ENCODE measurements at places on chromosomes 4 and X.

GRCh38 chrX:70509078-70509477 lies 64.4 kb downstream of the DLG3 start:
- DNase-seq, result no peak

GRCh38 chr4:145867406-145867805 lies 71.2 kb downstream of the ZNF827 start:
- no peak for DNase-seq

DNA sequence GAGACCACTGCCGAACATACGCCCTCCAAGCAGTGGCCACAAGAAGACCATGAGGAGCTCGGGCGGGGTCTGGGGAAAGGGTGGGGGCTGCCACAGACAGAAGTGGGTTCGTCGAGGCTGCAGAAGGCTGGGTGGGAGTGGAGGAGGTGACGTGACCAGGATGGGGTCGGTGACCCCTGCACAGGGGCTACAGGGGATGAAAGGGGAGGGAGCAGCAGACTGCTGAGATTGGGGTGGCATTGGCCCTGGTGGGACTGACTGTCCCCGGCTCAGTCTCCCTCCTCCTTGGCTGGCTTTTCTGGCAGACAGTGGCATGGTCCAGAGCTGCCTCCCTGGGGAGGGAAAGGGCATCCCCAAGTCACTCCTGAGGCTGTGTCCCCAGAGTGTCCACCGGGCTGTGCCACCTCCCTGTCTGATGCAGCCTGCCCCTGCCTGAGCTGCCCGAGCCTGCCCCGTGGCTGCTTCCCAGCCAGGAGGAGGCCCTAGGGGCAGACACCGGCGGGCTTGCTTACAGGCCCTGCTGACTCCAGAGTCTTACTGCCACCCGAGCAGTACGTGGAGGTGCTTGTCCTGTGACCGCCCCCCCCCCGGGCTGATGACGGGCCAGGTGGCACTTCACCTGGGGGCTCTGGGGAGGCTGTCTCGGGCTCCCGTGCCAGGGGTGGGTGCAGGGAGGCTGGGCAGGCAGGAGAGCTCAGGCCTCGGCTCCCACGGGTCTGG lies 7.2 kb downstream of the SH3BP2 start:
- DNase-seq, result no peak

DNA sequence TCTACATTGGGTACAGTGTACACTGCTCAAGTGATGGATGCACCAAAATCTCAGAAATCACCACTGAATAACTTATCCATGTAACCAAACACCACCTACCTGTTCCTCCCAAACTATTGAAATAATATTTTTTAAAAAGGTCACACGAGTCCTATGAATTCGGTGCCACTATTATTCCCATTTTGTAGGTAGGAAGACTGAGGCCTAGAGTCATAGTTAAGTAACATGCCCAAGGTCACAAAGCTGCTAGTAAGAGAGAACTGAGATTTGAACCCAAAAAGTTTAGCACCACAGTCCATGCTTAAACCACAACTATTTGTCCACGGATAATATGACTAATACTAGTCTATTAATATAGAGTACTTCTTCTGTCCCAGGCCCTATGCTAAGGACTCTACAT lies 2.7 kb downstream of the ARHGEF6 start:
- DNase-seq, result no peak

GRCh38 chrX:40735325-40736169 lies at the start of gene MED14:
Gene MED14, minus strand, starts transcription at chrX:40735542. Its CDS starts 130 bp downstream, at chrX:40735412.
- peak; percentile 49 for DNase-seq

DNA sequence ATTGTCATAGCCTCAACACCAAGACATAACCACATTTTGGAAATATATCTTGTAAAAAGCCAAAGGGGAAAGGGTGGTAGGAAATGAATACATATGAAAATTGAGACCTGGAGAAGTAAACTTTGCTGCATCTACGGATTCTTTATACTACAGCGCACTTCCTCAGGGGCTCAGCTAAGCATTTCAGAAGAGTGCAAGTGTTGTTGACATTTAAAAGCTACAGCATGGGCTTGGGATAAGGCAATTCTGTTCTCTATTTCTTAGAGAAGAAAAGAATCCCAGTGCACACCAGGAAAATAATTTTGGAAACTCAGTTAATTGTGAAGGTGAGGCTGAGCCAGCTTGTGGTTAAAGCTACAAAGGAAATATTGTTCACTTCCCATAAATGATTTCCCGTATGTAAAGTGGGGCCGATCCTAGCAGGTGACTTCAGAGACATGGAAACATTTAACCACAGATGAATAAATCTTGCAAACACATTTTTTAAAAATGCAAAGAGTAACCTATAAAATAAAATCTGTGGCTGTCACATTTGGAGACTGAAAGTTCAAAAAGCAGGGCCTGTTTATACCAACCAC lies 12.6 kb upstream of the GBA3 start:
- DNase-seq, result no peak

GRCh38 chr4:68997040-68997439 lies 45.4 kb upstream of the UGT2A3 start:
- DNase-seq, result no peak

DNA sequence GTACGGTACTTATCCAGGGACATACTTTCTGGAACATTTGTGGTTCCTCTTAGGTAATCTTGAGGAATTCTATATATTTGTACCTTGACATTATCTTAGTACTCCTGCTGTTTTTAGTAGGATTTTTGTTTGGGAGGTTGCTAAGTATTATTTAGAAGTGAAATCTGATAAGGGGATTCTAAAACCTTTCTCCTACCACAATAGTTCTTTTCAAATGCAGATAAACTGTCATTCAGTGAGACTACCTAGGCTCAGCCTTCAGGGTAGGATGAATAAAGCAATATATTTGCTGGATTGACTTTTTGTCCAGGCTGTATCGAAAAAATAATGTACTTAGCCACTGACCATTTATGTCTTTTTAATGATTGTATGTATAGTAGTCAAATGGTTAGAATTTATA lies 25.4 kb downstream of the DIAPH2 start:
- DNase-seq, result no peak

DNA sequence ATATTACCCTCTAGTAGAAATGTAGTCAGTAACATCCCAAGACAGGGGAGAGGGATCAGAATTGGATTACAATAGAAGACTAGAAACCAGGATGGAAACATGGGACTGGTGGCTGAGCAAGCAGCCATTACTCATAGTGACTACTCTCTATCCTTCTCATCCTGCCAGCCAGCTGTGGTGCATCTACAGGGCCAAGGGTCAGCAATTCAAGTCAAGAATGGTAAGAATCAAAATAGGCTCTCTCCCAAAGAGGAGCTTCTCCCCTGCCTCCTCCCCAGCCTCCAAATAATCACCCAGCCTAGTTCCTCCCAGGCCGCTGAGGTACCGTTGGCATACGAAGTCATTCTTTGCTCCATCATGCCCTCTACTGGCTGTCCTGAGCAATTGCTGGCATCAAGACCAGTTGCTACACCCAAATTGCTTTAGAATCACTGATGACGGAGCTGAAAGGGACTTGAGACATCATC lies 19.4 kb downstream of the AWAT2 start:
- no peak for DNase-seq

DNA sequence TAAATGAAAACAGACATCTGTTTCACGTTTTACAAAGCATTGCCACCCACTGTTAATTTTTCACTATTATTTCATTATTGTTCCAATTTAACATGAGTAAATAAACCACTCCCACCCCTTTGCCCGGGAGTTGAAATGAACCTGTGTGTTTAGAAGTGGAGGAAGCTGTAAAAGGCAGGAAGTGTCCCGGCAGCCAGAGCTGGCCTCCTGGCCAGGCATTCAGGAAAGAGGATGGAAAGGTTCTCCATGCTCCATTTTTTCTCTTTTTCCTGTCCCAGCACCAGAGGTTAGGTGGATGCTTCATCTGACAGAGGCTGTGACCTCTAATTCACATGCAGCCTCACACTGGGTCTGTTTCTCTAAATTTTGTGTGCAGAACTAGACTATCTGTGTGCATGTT lies 55.5 kb upstream of the LNX1 start:
- no peak for DNase-seq

- DNase-seq, result peak; percentile 41
Measured at GRCh38 chr4:89226665-89227574, 80.7 kb downstream of the GPRIN3 start.

DNA sequence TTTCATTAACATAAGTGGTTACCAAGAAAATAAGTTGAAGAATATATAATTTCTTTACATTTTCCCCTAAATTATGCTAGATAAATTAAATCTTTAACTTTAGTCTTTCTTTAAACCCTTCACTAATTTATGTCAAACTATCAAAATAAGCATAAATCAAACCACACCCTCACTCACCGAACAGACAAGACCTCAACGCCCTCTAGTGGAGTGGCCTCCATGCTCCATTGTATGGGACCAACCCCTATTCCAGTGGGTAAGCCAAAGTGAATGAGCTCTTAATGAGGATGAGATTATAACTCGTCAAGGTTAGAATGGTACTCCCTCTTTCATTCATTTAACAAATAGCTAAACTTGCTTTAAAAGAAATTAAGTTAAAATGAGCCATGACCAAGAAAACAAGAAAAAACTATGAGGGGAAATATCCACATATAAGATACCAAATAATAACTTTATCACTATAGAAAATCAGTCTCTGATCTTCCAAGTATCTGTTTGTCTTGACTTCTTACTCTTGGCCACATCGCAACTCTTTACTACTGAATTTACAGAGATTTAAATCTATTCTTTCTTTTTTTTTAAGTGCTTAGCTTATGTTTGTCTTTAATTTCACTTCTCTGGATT lies 15.6 kb upstream of the BBS12 start:
- DNase-seq, result no peak

DNA sequence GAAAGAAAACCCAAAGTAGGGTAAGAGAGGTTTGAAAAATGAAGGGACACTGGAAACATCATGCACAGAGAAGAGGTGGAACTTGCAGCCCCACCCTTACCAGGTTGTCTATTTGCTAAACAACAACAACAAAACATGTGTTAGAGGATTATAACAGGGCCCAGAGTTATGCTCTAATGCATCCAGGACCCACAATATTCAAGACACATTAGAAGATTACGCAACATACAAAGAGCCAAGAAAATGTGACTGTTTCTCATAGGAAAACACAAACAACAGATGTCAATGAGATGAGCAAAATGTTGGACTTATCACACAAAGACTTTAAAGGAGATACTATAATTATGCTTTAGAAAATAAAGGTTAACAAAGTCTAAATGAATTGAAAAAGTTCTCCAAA lies 128.5 kb downstream of the LRBA start:
- no peak for DNase-seq

DNA sequence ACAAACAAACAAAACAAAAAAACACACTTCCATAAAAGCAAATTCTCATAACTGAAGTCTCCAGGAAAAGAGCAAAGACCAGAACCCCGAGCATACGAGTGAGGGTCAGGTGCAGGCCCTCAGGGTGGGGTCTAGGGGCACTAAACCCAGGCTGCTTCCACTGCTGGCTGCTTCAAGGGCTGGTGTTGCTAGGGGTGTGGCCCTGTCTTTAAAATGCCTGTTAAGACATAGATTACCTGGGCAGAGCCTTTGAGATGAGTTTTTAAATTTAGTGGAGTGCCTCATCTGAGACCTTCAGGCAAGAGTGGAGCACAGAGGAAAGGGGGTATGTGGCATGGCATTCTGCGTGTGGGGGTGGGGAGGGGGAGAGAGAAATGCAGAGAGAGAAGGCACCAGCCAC lies 87.0 kb downstream of the FHDC1 start:
- no peak for DNase-seq

DNA sequence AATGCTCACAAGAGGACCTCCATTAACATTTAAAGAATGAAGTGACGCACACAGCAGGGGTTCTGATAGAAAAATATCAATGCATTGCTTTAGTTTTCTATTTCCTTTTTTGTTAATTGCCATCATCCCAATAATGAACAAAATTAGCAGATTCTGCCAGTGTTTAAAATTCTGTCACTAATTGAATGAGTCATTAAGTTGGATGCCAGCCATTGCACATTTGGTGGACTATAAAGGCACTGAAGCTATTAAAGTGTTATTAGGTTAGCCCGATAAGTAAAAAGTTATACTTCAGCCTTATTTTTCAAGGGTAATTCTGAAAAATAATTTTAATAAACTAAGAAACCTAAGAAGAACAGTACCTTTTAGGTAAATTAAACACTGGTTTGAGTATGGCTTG lies 53.1 kb downstream of the MAP3K15 start:
- no peak for DNase-seq

GRCh38 chr4:60683357-60683756 lies 516.8 kb upstream of the ADGRL3 start:
- DNase-seq, result no peak

- no peak for DNase-seq
Measured at GRCh38 chrX:17595456-17596035, 141.7 kb upstream of the SCML1 start.

DNA sequence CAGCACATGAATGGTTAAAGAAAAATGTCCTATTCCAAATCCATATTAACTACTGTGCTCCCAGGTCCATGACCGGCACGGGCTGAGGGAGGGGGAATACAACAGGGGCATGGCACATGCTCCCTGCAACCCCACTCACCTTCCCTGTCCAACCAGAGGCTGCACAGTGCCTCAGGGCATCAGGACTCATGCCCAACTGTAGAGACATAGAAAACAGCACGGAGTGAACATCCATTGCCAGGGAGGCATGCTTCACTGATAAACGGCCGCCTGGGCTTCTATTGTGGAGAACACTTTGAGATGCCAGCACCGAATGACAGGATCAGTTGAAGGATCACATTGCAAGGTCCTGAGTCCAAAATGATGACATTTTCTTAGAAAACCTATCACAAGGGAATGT lies 140.6 kb downstream of the STK32B start:
- no peak for DNase-seq

DNA sequence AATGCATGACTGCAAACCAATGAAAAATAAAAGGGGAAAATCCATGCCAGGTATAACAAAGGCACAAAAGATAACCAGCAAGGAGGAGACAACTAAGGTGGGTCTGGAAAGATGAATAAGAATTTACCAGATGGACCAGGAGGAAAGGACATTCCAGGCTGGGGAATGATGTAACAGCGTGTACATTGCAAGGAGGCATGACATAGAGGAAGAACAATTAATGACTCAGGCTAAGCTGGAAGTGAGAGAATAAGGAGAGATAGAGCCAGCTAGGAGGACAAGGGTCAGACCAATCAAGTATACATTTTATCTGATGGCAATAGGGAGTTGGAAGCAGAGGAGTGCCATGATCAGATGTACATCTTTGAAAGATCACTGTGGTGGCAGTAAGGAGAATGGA lies 57.0 kb downstream of the MTMR8 start:
- no peak for DNase-seq

- no peak for DNase-seq
Measured at GRCh38 chr4:168679819-168680218, 183.0 kb downstream of the PALLD start.

DNA sequence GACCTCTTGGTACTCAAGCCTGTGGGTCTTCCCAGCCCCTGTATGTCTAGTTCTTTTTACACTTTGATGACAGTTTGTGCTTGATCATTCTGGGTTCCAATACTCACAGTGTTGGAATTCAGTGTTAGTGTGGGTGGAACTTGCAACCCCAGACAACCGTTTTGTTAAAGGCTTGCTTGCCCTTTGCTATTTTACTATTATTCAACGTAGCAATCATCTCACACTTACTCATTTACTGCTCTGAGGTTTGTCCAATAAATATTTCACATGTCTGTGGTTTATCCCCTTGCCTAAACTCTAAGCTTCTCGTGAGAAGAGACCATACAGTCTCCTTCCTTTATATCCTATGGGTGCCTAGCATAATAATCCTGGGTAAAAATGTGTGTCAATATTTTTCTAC lies 15.3 kb downstream of the CCNG2 start:
- DNase-seq, result no peak

- DNase-seq, result no peak
Measured at GRCh38 chrX:13888284-13888683, 71.4 kb upstream of the GPM6B start.

- no peak for DNase-seq
Measured at GRCh38 chr4:84504821-84505220, 5.7 kb upstream of the NKX6-1 start.
